Suppressor macrophage treated with lipopolysaccharide for 4 hours (primary cell): ENCODE measurements at places on chromosomes 5 and 9.

DNA sequence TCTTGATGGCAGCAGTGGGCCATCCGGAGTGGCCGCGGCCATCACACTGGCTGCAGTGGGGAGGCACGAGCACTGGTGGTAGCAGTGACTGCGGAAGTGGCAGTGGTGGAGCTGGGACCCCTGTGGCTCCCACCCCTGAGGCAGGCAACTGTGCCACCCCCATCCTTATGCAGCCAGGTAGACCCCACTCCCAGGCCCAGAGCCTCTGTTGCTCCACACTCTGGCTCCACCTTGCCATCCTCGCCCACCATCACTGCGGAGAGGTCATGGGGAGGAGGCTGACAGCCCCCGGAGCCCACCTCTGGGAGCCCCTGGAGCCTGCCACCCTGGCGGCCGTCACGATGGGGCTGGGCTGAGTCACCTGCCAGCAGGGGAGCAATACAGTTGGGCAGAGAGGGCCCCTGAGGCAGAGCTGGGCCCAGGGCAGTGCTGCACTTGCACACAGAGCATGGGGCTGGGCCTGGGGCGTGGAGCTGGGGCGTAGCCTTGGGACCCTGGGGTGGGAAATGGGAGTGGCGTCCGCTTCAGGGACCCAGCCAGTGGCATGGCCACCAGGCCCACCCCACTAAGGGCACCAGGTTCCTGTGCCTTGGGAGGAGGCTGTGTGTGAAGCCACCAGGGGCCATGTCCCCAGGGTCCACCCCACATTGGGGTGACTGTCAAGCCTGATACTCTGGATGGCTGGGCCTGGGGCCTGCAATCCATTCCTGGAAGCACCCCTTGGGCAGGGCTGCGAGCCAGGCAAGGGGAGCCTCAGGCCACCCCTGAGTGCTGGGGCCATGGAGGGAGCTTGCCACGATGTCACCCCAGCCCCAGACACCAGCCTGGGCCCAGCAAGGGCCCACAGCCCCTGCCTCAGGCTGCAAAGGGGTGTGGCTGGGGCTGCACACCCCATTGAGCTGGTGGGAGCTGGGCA is 7.7 kb downstream of the AMBP start:
- DNase-seq: no peak

DNA sequence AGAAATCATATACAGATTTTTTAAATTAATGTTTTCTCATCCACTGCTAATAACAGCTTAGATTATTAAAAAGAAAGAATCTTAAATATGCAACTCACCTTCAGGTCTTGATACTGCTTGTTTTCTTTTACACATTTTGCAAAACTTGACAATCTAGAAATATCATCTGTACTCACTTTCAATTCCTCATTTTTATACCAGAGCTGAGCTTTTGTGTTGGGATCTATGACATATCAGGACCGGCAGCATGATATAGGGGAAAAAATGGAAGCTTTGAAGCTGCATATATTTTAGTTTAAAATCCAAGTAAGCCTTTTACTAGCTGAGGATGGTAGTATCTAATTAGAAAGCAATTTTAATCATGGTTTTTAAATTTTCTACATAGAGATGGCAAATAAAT is 75.7 kb upstream of the SMARCA2 start:
- DNase-seq: no peak

- DNase-seq: no peak
These were observed 171.3 kb downstream of the NR3C1 start for GRCh38 chr5:143231973-143232812.

DNA sequence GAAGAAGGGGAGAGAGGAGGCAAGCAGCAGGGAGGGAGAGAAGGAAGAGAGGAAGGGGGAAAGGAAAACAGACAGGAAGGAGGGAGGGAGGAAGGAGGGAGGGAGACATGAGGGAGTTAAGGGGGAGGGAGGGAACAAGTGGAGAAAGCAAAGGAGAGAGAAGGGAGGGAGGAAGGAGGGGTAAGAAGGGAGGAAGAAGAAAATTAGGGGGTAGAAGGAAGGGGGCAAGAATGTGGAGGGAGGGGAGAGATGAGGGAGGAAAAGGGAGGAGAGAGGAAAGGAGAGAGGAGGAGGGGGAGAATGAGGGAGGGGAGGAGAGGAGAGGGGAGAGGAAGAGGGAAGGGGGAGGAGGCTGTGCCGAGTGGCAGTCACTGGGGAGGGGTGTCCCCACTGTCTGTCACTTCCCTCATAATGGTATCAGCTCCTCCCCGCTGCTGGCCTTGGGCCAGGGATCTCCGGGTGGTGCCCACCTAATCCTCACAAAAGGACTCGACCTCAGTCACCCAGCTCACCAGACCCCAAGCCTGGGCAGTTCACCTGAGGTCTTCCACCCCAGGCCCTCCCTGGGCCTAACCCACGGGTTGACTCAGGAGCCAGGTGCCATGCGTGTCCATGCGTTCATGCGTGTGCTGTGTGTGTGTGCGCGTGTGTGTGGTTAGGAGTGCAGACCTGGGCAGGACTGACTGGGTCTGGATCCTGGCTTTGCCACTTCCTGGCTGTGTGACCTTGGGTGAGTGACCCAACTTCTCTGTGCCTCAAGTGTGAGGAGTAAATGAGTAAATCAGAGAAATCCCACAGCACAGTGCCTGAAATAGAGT is 18.1 kb downstream of the C9orf50 start:
- DNase-seq: no peak

DNA sequence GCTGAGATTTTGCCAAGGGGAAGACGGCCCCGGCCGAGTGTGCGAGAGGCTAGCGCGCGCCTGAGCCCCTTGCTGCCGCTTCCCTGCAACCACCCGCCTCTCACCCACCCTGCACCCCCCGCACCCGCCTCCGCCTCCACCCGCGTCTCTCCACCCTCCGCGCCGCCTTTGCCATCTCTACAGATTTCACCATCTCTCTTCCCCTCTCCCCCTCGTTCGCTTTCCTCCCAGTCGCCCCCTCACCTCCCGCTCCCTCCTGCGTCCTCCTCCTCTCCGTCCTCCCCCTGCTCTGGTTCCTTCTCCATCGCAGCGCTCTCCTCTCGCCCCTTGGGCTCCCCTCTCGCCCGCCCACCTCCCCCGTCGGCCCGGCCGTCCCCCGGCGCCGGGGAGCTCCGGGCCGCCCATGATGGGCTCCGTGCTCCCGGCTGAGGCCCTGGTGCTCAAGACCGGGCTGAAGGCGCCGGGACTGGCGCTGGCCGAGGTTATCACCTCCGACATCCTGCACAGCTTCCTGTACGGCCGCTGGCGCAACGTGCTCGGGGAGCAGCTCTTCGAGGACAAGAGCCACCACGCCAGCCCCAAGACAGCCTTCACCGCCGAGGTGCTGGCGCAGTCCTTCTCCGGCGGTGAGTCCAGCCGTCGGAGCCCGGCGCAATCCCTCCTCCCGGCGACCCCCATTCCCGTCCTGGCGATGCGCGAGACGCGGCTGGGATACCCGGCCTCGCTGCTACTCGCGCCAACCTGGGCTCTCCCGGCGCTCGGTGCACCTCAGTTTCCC is at the start of gene PRDM12:
Gene PRDM12 (plus strand): TSS at position 344 of the 778 bp plus-strand sequence. CDS start 60 bp downstream, at position 404.
- no peak for DNase-seq

DNA sequence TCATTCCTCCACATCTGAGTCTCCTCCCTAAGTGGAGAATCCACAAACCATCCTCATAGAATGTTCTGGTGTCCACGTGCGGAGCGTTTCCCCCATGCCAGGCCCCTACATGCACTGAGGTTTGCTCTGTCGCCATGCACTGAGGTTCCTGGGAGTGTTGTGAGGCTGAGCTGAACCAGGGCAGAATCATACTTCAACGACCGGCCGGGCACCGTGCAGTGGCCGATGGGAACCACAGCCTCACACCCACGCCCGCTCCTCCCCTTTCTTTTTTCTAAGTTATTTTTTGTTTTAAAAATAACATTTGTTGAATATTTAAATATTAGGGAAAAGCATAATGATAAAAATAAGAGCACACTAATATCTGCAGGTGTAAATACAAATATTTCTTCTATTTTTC is 260.4 kb upstream of the IRX4 start:
- no peak for DNase-seq

- peak; percentile 59 for DNase-seq
These were observed 87.9 kb downstream of the IQGAP2 start for GRCh38 chr5:76490960-76491359.

- no peak for DNase-seq
These were observed 64.6 kb upstream of the TYRP1 start for GRCh38 chr9:12628546-12628945.

DNA sequence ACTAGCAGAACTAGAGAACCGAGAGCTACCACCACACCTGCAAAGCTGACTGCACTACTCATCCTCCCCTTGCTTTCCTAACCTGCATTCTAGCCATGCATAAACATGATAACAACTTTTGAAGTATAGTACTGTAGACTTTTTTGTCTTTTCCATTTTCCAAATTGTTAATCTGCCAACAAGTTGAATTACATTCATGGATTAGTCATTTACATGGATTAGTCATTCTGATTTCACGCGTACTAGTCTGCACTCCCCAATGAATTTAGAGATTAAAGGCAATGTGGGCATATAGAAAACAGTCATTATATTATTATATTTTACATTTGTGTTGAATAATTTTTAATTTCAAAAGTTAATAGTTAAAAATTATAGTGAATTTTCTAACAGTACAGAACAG is 81.4 kb downstream of the EDIL3 start:
- DNase-seq: no peak

DNA sequence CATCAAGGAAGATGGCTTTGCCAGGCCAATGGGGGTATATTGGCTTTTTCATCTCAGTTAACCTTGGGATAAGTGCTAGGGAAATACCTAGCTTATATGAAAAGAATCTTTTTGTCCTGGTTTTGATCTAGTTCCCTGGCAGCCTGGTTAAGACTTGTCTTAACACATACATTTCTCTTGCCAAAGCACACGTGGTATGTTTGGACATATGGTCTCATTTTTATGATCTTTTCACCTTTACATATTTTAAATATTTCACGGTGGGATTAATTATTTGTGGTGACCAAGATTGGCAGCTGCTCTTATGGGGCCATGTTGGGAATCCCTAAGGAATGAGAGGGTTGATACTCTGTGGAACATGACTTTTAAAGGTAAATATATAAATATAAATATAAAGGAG is 312.5 kb downstream of the NPR3 start:
- DNase-seq: no peak

GRCh38 chr5:172795318-172795977 is 24.5 kb upstream of the DUSP1 start:
- DNase-seq: peak; percentile 47

DNA sequence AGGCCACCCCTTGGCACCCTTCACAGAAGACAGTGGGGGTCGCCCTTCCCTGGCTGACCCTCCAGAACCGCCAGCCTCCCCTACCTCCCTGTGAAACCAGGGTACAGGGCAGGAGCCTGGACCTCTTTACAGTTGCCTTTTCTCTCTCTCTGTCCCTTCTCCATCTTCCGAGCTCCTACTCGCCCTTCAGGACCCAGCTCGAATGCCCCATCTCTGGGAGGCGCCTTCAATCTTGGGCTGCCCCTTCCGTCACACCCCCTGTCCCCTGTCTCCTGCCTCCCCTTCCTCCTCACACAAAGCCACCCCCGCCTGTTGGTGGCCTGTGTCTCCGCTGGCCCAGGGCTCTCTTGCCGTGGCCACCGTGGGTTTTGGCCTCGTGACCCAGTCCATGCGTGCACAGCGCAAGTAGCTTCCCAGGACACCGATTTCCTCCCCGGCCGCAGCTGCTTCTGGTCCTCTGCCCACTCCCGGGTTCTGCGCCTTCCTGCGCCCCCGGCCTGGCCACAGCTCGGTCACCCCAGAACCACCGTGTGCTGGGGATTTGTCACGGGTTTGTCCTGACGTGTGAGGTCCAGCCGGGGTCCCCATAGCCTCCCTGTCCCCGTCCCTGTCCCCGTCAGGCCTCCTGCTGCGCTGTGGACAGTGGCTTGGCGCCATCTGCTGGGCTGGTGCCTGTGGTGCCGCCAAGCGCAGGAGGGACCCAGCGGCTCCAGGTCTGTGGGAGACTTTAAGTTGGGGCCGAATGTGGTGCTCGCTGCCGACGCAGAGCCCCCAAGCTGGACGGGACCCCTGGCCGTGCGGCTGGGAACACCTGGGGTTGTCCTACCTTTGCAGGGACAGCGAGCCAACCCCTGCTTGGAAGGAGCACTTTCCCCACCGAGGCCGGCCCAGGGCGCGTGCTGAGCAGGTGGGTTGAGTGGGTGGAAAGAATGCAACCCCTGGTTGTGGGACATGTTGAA is 4.0 kb upstream of the TMEM250 start:
- peak; percentile 83 for DNase-seq

DNA sequence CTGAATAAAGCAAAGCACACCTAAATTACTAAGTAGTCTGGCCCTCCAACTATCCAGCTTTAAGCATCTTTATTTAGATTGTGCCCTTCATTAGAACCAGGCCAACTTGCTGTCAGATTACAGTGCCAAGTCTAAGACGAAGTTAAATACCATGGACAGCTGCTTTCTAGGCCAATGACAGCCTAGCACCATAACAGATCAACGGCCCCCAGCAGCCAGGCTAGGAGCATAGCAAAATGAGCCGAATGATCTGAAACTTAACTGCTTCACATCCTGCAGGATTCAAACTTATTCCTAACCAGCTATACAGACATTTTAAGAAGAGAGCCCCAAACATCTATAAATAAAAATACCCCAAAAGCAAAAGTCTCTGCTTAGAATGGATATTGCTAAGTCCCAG is 6.8 kb downstream of the SLC24A2 start:
- no peak for DNase-seq

DNA sequence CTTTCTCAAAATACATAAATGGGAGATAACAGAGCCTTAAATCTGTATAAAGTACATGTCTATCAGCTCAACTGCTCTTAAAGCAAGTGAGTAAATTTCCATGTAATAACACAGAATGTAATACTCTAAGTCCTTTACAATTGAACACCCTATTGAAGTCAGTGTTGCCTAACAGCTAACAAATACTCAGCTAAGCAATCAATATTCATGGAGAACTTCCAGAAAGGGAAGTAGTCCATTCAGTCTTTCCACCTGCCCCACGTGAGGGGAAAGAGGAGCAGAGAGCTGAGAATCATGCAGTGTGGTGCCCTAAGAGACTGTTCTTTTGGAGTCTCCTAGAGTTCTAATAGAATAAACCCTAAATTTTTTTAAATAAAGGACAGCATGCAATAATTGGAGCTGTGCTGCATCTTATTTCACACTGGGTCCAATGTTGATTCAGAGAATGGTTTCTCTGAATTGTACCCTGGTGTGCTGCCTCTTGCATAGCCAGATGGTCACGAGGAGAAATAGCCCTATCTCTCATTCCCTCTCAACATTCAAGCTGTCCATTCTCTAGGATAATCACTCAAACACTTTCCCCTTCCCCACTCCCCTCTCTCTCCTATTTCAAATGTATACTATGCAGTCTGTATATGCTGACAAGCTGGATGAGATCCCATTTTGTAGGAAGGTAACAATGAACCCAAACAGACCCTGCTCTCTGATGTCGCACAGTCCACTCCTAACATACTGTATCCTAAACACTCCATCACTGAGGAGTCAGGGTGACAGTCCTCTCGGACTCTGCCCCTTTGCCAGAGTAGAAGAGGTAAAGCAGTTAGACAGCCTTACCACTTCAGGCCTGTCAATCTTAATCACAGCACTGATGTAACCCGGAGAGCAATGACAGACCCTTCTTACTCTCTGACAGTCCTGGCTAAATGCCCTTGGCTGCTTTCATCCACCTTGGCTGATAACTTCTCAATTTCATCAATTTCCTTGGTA is 134.8 kb downstream of the EPB41L4A start:
- DNase-seq: no peak

- DNase-seq: peak; percentile 82
These were observed 214.1 kb upstream of the TLE4 start for GRCh38 chr9:79357616-79358015.
